ENCODE measurements at places on chromosomes 12 and 14. TPM values are rescaled to one million over a fixed set of nuclear protein-coding genes. Genes with fewer than 3 reads are reported as not detected.

P2RX2 gene
- 0.84 TPM for total RNA-seq

DNAJC22 gene
- 0.39 TPM for total RNA-seq

TPPP2 gene
- total RNA-seq, result not detected

DDX55 gene
- total RNA-seq, result 35.1 TPM

CLEC4E gene
- not detected for total RNA-seq

ACOT2 gene
- 7.2 TPM for total RNA-seq

OVCH1 gene
- total RNA-seq, result 0.07 TPM

DNA sequence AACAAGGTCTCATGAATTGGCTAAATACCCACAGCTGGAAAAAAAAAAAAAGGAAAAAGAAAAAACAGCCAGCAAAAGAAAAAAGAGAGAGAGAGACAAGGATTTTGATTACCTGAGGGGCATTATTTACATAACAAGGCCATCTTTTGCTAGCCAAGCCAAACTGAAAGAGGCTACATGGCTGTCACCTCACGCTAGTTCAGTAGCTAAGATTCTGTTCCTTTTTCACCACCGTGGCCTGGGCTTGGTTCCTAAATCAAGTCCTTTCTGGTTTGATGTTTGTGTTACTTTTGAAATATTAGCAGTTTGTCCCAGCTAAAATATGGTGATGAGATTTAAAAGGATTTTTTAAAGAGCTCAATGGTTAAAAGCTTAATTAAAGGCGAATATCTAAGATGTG lies 2.0 kb upstream of the SDS start:
- DNase-seq, result no peak
- H3K27ac ChIP-seq, result no peak overlapping the region
- no peaks in the 10 kb centered on the region for H3K36me3 ChIP-seq
- H3K4me1 ChIP-seq, result peaks cover 6% of the 10 kb centered on the region

DNA sequence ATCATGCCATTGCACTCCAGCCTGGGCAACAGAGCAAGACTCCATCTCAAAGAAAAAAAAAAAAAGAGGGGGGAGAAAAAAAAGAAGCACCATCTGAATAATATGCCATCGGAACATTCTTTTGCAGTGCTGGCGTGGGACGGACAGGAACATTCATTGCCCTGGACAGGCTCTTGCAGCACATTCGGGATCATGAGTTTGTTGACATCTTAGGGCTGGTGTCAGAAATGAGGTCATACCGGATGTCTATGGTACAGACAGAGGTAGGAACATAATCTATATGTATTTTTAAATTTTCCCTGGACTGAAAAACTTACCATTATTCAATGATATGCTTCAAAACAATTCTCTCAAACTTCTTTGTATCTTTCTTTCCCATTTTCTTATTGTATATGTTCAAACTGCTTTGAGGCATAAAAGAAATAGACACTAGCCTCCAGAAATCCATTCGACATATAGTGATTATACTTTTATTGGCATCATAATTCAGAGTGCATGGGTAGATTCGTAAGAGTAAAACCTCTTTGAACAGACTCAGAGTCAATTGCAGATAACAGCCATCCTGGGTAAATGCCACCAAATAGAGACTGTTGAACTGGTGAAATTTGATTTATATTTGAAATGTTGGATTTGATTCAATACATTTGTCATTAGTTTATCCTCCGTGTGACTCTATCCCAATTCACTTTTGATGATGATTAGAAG lies 199.7 kb downstream of the EPS8 start:
- no peaks in the 10 kb centered on the region for H3K36me3 ChIP-seq
- no peak overlapping the region for H3K4me3 ChIP-seq
- H3K4me1 ChIP-seq, result no peaks in the 10 kb centered on the region
- no peak overlapping the region for H3K27ac ChIP-seq
- no peaks in the 10 kb centered on the region for H3K27me3 ChIP-seq

- H3K27me3 ChIP-seq, result no peaks in the 10 kb centered on the region
- H3K27ac ChIP-seq, result no peak overlapping the region
- H3K4me1 ChIP-seq, result no peaks in the 10 kb centered on the region
- H3K36me3 ChIP-seq, result no peaks in the 10 kb centered on the region
Measured at GRCh38 chr12:77089686-77090220, 24.4 kb upstream of the E2F7 start.

DNA sequence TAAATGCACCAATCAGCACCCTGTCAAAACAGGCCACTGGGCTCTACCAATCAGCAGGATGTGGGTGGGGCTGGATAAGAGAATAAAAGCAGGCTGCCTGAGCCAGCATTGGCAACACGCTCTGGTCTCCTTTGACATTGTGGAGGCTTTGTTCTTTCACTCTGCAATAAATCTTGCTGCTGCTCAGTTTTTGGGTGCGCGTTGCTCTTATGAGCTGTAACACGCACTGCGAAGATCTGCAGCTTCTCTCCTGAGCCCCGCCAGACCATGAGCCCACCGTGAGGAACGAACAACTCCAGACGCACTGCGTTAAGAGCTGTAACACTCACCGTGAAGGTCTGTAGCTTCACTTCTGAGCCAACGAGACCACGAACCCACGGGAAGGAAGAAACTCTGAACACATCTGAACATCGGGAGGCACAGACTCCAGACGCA lies 8.4 kb upstream of the PIANP start:
- no peak overlapping the region for H3K4me3 ChIP-seq
- no peaks in the 10 kb centered on the region for H3K4me1 ChIP-seq
- DNase-seq, result no peak
- H3K27ac ChIP-seq, result no peak overlapping the region

DNA sequence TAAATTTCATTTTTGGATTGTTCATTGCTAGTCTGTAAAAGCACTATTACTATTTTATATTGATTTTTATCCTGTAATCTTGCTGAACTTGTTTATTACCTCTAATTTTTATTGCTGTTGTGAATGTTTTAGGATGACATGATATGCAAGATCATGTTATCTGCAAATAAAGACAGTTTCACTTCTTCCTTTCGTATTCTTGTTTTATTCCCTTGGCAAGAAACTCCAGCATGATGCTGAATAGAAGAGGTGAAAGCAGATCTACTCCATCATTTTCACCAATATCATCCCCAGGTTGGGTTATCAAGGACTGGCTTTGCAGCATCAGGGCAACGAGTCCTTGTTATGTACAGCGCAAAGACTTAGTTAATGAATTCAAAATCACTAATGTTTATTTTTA lies 2.7 kb upstream of the CLECL1 start:
- no peak overlapping the region for H3K4me3 ChIP-seq
- H3K27me3 ChIP-seq, result no peaks in the 10 kb centered on the region
- no peaks in the 10 kb centered on the region for H3K4me1 ChIP-seq

GRCh38 chr14:77011245-77011644 lies 17.3 kb downstream of the IRF2BPL start:
- no peak for DNase-seq
- H3K27me3 ChIP-seq, result no peaks in the 10 kb centered on the region
- no peak overlapping the region for H3K27ac ChIP-seq
- no peaks in the 10 kb centered on the region for H3K36me3 ChIP-seq

DNA sequence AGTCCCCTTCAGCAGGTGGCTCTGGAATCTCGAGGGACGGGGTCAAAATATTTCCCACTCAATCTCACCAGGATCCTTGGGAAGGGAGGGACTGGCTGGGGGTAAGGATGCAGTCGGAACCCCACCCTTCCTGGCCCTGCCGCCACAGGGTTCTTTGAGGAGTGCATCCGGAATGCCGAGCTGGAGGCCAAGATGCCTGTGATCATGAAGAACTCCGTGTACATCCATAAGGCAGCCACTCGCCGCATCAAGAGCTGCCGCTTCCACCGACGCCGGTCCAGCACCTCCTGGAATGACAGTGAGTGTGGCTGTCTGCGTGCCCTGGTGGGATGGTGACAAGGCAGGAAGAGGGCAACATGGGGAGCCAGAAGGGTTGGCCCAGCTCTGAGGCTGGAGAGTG lies 43.1 kb downstream of the PLEKHD1 start:
- H3K27me3 ChIP-seq, result no peaks in the 10 kb centered on the region
- no peak for DNase-seq
- no peak overlapping the region for H3K4me3 ChIP-seq

DNA sequence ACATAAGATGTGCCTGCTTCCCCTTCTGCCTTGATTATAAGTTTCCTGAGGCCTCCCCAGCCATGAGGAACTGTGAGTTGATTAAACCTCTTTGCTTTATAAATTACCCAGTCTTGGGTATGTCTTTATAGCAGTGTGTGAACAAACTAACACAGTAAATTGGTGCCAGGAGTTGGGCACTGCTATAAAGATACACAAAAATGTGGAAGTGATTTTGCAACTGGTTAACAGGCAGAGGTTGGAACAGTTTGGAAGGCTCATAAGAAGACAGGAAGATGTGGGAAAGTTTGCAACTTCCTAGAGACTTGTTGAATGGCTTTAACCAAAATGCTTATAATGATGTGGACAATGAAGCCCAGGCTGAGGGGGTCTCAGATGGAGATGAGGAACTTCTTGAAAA lies 264.1 kb downstream of the DACT1 start:
- no peak overlapping the region for H3K27ac ChIP-seq
- H3K4me3 ChIP-seq, result no peak overlapping the region
- H3K36me3 ChIP-seq, result no peaks in the 10 kb centered on the region
- no peak for DNase-seq
- no peaks in the 10 kb centered on the region for H3K27me3 ChIP-seq

GRCh38 chr14:33805593-33805992 lies 145.3 kb downstream of the EGLN3 start:
- no peaks in the 10 kb centered on the region for H3K27me3 ChIP-seq
- no peak overlapping the region for H3K4me3 ChIP-seq
- DNase-seq, result no peak
- H3K4me1 ChIP-seq, result no peaks in the 10 kb centered on the region

DNA sequence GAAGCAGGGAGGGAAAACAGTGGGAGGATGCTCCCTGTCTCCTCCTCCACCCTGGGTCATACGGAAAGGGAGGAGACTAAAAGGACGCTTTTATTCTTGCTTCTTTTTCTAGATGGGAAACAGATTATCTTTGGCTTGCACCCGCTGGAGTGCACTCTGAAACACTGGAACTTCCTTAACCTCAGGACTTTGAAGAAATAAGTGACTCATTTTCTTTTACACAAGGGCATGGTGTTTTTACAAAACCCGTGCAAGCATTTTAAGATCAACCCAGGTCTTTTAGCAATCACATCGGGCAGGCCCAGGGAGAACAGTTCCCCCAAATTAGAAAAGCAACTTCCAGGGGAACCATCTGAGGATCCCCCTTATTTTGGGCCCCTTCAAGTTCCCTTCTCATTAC lies 80.9 kb upstream of the TSPAN11 start:
- H3K27ac ChIP-seq, result no peak overlapping the region
- no peak overlapping the region for H3K4me3 ChIP-seq
- H3K4me1 ChIP-seq, result no peaks in the 10 kb centered on the region
- no peak for DNase-seq

DNA sequence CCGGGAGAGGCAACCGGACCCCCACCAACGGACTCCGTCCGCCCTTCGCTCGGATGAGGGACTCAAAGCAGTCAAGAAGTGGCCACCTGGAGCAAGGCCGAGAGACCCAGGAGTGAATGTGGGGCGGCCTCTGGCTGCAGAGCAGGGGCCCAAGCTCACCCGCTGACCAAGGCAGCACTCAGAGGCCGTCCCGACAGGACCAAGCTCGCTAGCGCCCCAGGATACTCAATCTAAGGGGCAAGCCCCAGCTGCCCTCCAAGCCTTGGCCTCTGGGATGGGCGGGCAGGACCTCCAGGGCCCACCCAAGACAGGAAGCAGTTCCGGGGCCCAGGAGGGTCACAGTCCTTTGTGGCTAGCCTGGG lies 936 bp downstream of the AKT1 start:
- H3K4me1 ChIP-seq, result peaks cover 29% of the 10 kb centered on the region
- peak overlapping the region; percentile 74 for H3K4me3 ChIP-seq
- peaks cover 43% of the 10 kb centered on the region for H3K27me3 ChIP-seq
- DNase-seq, result no peak

- H3K27ac ChIP-seq, result no peak overlapping the region
- no peak for DNase-seq
- no peaks in the 10 kb centered on the region for H3K36me3 ChIP-seq
- H3K4me1 ChIP-seq, result no peaks in the 10 kb centered on the region
- no peak overlapping the region for H3K4me3 ChIP-seq
Measured at GRCh38 chr12:87439990-87440827, 589.0 kb downstream of the C12orf50 start.

DNA sequence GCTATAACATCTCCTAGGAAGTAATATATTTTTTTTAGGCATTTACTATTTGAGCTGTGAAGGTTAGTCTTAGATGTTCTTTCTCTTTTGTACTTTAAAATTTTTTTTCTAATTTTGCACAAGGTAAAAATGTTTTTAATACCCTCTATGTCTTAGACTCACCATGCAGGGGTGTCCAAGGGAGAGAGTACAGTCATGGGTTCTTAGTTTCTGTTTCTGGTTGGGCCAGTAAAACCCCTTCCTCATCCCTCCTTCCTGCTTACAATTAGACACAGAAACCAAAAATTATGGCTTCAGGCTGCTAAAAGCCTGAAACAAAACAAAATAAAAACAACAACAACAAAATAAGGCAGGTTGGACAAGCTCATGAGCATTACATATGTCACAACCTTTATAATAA lies 193.0 kb downstream of the SYT1 start:
- H3K4me3 ChIP-seq, result no peak overlapping the region
- H3K36me3 ChIP-seq, result no peaks in the 10 kb centered on the region
- no peak overlapping the region for H3K27ac ChIP-seq
- H3K27me3 ChIP-seq, result no peaks in the 10 kb centered on the region
- no peaks in the 10 kb centered on the region for H3K4me1 ChIP-seq

- no peak overlapping the region for H3K27ac ChIP-seq
- no peak overlapping the region for H3K4me3 ChIP-seq
- peaks cover 29% of the 10 kb centered on the region for H3K36me3 ChIP-seq
- DNase-seq, result no peak
Measured at GRCh38 chr12:130795906-130796305, 43.1 kb downstream of the STX2 start.

GRCh38 chr14:57189070-57189469 lies 79.6 kb downstream of the EXOC5 start:
- DNase-seq, result no peak
- no peaks in the 10 kb centered on the region for H3K27me3 ChIP-seq
- no peak overlapping the region for H3K27ac ChIP-seq
- H3K4me1 ChIP-seq, result no peaks in the 10 kb centered on the region
- no peak overlapping the region for H3K4me3 ChIP-seq
- no peaks in the 10 kb centered on the region for H3K36me3 ChIP-seq
